ENCODE measurements at places on chromosomes 7 and 10.

- DNase-seq = no peak
Observed at GRCh38 chr10:94310369-94310768, 52.4 kb downstream of the NOC3L start.

- DNase-seq = no peak
Observed at GRCh38 chr7:15430191-15430590, 131.6 kb downstream of the AGMO start.

DNA sequence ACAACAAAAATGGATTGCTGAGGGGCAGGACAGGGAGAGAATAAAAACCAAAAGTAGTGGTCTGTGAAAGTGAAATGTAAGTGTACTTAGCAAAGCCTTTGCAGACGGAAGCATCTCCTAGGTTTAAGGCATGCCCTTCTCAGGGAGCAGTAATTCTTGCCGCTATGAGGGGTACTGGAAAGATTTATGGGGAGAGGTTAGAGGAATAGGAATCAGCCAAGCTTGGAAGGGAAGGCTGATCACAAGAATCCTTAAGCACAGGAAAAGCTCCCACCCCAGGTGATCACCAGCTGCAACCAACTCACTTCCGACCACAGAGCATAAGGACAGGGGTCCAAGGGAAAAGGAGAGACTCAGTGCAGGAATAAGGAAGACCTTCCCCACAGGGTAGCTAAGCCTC is 10.3 kb downstream of the GFRA1 start:
- no peak for DNase-seq

DNA sequence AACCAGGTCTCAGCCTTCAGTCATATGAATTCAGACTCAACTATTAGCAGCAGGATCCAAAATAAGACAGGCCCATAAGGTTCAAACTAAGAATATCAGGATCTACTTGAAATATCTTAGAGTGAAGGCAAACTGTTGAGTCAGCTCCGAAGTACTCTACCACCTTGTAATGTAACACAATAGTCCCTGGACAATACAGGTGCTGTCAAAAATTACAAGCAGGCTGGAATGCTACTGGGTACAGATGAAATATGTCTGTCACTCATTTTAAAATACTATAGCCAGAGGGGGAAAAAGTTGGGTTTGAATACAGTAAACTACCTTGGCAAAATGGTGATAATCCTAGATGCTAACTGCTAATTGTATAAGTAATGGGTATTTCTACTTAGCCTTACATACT is 6.8 kb downstream of the PAXIP1 start:
- DNase-seq = no peak

DNA sequence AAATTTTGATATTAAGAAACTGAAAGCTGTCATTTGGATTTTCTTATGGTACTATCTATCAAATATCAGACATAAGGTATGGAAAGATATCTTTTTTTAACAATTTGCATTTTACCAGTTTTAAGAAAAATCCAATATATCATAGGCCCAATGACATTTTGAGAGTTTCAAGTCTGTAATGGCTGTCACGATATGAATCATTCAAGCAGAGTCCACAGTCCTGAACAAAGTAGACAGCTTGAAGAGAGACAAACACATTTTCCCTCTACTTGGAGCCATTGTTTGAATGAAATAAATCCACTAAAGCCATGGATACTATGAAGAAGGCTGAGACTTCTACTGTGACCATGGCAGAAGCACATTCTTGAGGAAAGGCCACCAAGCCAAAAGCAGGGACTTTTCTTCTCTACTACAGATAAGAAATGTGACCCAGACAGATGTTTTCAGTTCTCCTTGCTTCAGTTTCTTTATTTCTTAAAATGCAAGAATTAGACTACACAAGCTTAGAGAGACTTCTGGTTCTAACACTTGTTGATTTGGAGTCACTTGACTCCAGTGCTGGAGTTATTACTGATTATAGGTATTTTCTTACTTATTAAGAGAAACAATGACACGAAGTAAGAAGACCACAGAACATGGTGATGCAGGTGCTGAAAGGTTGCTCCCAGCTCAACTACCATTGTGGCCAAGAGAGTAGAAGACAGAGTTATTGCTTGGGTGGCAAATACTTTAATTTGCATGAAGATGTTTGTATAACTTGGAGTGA is 429.1 kb downstream of the KIF20B start:
- no peak for DNase-seq

GRCh38 chr10:113151190-113151666 is 201.2 kb downstream of the TCF7L2 start:
- DNase-seq = no peak

GRCh38 chr10:77590344-77591237 is 47.0 kb downstream of the KCNMA1 start:
- no peak for DNase-seq

DNA sequence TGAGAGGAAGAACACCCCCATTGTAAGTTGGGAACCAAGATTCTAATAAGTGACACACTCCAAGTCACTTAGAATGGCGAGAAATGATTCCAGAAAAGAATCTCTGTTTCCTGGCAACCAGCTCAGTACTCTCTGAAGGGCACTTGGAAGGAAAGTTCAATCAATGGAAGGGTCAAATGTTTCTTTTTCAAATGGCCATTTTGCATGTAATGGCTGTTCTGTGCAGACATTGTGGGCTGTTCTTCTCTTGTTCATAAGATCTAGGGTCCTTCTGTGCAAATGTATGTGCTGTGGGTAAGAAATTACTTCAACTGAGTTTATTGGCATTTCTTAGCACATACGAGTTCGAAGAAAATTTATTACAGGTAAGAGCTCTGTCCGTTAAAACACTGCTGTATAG is 145.3 kb downstream of the EVX1 start:
- DNase-seq = no peak

DNA sequence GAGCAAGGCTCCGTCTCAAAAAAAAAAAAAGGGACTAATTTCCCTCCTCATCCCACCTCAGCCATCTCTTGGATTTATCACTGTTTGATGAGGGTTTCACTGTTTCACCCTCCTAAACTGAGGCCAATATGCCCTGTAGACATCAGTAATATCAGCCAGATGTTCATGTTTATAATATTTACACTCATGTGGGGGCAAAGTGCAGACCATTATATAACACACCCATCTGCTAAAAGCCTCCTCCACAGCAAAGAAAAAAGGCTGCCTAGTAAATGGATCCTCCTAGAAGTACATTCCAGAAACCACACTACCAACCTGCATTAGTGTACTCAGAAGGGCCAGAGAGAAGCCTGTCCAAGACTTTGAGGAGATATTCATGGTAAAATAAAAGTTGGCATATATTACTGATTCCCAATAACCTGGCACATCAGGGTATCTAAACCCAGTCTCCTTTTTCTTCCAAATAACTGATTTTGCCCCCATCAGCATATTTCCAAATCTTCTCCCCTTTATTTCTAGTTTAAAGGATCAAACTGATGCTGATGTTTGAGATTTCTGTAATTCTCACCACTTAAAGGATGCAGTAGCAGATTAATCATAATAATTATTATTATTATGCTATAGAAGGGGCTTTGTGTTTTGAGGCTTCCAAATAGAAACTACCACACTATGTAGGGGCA is 55.1 kb downstream of the LGI1 start:
- no peak for DNase-seq

DNA sequence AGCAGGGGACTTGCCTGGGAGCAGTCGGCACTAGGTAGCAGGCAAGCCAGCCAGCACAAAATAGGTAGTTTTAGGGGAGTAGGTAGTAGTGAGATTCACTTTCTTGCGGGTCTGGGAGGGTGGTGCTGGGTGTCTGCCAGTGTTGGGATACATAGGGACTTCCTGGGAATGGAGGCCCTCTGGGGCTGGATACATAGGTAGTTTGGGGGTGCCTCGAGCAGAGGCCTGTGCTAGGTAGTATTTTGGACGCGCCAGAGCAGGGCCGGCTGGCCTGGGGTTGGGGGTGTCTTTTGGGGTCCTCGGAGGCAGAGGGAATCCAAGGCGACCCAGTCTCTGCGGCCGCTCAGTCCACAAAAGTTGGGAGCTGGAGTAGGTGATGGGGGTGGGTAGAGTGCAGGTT is 2.0 kb upstream of the HOXA3 start:
- no peak for DNase-seq

DNA sequence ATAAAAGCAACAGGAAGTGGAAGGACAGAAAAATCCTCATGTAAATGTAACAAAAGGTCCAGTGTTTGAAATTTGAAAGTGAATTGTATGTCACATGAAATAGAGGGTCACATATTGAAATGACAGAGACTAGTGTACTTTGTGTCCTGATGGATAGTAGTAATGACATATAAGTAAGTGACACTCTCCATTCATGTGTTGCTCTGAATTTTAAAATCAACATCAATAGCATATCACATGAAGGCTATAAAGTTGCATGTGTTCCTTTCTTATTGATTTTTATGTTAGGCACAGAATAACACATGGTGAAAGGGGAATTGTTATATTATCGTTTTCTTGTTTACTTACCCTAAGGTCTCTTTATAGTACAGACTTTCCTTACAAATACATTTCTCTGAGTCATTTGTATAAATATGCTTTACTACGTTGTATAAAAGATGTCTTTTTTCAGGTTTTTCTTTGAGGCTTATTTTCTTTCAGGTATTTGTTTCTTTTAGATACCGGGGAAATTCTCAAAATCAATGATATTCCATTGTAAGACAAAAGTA is 104.6 kb upstream of the CACNA2D1 start:
- DNase-seq = no peak

GRCh38 chr10:80406204-80406603 is 2.1 kb upstream of the PRXL2A start:
- no peak for DNase-seq

DNA sequence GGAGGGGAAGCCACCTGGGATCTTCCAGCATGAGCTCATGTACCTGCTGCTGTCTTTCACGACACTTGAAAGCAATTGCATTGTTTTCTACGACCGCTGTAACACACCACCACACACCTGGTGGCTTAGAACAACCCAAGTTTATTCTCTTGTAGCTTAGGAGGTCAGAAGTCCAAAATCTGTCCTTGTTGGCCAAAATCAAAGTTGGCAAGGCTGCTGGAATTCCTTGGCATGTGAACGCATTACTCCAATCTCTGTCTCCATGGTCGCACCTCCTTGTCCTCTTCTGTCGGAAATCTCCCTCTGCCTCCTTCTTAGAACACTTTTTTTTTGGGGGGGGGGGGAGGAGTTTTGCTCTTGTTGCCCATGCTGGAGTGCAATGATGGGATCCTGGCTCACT is 305.7 kb downstream of the BAMBI start:
- no peak for DNase-seq

DNA sequence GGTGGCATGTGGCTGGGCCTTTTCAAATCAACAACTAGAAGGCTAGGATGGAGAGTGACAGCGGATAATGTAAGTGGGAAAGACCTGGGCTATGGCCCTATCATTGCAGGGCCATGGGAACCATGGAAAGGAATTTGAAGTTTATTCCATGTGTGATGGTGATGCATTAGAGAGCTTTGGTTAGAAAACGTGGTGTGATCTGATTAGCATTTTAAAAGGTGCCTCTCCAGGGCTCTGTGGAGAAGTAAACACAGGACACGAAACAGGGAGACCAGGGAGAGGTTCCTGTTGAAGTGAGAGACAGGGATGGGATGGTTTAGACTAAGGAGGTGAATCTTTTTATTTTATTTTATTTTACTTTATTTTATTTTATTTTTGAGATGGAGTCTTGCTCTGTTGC is 749.5 kb downstream of the GATA3 start:
- no peak for DNase-seq

- no peak for DNase-seq
Observed at GRCh38 chr7:81924494-81924893, 154.6 kb upstream of the HGF start.

DNA sequence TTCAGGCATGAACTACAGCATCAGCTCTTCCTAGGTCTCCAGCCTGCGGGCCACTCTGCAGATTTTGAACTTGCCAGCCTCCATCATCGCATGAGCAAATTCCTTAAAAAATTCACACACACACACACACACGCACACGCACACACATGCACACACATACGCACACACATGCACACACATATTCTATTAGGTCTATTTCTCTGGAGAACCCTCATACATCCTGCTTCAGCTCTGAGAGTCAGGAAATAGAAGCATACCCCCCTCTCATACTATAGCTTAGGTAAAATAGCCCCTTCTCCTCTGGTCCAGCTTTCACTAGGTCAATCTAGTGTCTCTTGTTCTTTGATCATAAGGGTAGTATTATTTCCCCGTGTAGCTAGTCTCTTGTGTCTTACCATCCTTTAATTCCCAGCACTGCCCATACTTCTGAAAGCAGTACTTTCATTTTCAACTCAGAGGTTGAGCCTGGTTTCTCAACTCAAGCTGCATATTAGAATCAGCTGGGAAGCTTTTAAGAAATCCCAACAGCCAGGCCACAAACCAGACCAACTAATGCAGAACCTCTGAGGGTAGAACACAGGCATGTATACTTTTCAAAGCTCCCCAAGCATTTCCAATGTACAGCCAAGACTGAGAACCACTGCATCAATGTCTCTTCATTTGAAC is 30.9 kb upstream of the ITGB8 start:
- DNase-seq = no peak

DNA sequence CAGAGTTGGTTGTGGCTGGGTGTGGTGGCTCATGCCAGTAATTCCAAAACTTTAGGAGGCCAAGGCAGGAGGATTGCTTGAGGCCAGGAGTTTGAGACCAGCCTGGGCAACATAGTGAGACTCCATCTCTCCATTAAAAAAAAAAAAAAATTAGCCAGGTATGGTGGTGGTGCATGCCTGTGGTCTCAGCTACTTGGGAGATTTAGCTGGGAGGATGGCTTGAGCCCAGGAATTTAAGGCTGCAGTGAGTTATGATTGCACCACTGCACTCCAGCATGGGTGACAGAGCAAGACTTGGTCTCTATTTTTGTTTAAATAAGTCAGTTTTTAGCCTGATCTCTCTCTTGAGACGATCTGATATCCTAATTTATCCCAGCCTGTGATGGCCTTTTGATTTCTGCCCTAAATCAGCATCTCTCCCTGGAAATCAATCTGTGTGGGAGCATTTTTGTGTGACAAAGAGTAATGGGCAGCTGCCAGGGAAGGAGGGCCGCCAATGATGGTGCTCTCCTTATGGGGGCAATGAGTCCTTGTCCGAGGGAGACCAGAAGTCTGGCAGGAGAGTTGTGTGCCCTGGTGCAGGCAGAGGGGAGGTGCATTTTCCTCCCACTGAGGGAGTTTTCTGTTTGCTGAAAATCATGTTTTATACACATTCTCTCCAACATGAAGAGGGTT is 111.0 kb downstream of the NRP1 start:
- DNase-seq = no peak

GRCh38 chr10:33673839-33674415 is 339.5 kb upstream of the NRP1 start:
- no peak for DNase-seq

Data from activated T-cell treated with anti-CD3 and anti-CD28 coated beads for 24 hours (primary cell).